SW480 (cell line): ENCODE measurements at places on chromosomes 2 and 18.

- no peak for DNase-seq
Measured at GRCh38 chr2:176555781-176556180, 286.5 kb downstream of the MTX2 start.

DNA sequence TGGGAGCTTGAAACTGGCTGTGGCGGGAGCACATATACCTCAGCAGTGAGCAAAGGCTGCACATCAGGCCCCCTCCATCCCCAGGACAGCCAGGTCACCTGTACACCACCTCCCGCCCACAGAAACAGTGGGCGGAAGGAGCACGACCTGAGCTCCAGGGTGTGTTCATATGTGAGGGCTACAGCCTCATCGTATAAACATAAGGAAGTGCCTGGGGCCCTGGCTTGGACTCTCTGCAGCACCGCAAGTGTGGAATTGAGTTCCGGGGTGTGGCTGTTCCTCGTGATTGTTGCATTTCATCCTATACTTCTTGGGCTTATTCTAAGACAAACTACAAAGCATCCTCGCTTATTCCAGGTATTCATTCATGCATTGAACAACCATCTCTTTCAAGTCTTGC is 60.1 kb upstream of the TPO start:
- no peak for DNase-seq

- no peak for DNase-seq
Measured at GRCh38 chr2:86213699-86214502, 14.6 kb downstream of the MRPL35 start.

- DNase-seq = no peak
Measured at GRCh38 chr2:86562485-86562921, 740 bp downstream of the CHMP3 start.

GRCh38 chr2:214311031-214311533 is 99.8 kb upstream of the VWC2L start:
- DNase-seq = no peak

- no peak for DNase-seq
Measured at GRCh38 chr2:162164802-162165201, 12.8 kb upstream of the GCG start.

GRCh38 chr18:11994336-11994702 is 13.0 kb downstream of the IMPA2 start:
- no peak for DNase-seq

DNA sequence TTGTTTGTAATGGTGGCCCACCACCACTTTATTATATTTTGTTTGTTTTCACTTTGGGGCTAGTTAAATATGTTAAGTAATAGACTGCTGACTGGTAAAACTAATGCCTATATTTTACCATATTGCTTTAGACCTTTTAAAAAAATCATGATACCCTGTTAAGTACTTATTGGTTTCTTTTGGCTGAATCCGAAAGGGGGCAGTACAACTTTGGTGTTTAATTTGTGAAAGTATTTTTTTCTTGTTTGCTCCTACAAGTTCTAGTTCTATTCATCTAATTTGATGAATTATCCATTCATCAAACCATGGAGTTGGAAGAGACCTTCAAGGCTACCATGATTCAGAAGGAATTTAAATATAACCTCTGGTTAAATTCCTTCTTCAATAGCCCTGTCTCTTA is 147.0 kb downstream of the MBD5 start:
- DNase-seq = no peak

GRCh38 chr2:220104871-220105351 is 477.5 kb downstream of the SLC4A3 start:
- DNase-seq = no peak

DNA sequence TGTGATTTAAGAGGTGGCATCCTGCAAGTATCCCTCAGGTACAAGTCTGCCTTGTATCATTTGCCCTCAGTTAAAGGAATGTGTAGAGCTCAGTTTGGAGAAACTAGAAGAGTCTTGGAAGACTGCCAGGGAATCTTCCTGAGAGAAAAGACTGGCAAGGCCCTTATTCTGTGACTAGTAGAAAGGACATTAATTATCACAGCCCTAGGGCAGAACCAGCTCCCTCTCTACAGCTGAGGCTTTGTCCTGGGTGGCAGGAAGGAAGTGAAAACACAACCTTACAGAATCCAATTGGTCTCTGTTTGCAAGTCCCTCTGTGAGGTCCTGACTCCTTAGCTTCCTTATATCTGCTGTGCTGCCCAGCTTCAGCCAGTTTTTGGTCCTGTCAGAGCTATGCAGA is 385.9 kb upstream of the CYRIA start:
- no peak for DNase-seq

DNA sequence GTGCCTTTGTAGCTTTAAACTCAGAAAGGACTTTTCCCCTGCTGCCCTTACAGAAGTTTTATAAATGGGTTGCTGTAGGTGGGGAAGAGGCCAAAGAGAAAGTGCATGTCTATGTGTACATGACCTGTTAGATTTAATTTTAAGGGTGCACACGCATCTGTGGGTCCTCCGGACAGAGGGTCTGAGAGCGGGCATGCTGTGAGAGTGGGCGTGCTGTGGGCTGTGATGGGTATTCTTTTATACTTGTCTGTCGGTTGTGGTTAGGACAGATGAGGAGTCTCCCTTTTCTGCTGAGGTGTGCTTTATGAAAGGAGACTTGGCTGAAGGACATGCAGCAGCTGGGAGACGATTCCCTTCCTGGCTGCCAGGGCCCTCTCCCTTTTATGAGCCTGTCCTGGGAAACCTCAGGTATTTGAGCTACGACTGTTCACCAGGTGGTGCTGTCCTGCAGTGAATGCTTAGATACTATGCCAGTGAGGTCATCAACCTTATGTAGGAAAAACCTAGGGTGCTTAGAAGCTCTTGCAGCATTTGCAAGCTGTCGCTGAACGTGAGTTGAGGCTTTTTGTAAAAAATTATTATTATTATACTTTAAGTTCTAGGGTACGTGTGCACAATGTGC is 67.5 kb downstream of the TANC1 start:
- DNase-seq = peak; percentile 88

- DNase-seq = no peak
Measured at GRCh38 chr2:26619521-26619951, 21.6 kb downstream of the CIB4 start.

DNA sequence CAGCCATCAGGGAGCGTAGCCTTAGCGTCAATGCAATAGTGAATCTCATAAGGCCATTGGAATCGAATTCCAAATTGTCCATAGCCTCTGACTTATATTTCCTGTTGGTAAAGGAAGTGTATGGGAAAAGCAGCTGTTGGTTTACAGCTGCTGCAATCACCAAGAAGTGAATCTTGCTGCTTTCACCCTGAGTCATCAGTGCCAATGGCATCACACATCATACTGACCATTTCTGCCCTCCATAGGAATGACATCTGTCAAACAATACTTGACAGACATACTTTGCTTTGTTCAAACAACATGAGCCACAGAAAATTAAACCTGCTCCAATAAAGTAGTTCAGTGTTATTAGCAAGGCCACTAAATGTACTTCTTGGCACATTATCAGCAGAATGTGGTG is 111.2 kb upstream of the KLHL29 start:
- DNase-seq = peak; percentile 31

- no peak for DNase-seq
Measured at GRCh38 chr2:14501061-14501460, 131.5 kb upstream of the LRATD1 start.

DNA sequence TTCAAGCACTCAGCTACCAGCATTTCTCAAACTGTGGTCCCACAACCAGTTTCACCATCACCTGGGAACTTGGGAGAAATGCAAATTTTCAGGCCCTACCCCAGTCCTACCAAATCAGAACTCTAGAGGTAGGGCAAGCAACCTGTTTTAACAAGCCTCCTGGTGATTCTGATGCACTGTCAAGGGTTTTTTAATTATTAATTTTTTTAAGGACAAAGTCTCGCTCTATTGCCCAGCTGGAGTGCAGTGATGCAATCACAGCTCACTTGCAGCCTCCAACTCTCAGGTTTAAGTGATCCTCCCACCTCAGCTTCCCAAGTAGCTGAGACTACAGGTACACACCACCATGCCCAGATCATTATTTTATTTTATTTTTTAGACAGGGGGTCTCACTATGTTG is 7.8 kb downstream of the ACMSD start:
- no peak for DNase-seq

DNA sequence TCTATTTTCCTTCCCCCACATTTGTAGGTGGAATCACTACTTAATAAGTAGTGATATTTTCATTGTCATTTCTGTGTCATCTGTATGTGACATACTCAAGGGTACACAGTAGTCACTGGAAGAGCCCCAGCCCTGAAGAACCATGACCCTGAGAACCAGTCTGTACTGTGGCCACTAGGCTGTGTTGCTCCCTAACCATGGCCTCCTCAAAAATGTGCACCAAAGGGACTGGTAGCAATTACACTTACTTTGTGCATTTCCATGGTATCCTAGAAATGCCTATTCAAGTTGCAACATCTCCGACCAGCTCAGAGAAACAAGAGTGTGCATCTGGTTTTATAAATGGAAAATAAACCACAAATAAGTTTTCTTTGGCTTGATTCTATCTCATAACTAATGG is 155.1 kb downstream of the DOCK10 start:
- no peak for DNase-seq

DNA sequence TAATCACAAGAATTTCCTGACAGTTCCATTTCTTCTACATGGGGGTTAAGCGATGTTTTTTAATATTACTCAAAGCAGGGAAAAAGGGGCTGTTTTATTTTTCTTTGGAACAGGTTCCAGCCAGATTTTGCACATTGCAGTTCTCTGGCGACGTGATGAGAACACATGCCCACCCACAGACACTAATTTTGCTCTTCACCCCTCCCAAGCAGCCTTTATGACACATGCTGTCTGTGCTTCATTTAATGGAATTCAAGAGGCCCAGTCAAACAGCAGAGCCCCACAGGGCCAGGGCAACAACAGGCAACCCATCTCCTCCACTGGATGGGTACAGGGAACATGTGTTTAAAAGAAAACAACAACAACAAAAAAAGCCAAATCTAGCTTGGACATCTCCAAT is 70.8 kb downstream of the SPRED2 start:
- no peak for DNase-seq

- no peak for DNase-seq
Measured at GRCh38 chr2:152292991-152293390, 42.0 kb upstream of the FMNL2 start.

DNA sequence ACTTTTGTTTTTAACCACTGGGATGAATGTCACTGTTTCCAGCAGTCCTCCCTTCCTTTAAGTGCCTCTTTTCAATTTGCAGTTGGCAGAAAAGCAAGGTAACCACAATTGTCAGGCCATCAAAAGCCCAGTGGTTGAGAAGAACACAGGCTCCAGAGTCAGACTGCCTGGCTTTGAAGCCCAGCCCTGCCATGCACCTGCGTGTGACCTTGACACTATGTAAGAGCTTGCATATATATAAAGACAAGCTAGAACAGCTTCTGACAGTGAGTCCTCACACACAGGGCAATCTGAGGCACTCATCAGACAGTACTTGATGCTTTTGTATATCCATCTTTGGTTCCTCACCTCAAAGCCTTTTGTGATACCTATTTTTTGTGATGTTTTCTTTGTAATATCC is 11.0 kb downstream of the CCBE1 start:
- peak; percentile 23 for DNase-seq

DNA sequence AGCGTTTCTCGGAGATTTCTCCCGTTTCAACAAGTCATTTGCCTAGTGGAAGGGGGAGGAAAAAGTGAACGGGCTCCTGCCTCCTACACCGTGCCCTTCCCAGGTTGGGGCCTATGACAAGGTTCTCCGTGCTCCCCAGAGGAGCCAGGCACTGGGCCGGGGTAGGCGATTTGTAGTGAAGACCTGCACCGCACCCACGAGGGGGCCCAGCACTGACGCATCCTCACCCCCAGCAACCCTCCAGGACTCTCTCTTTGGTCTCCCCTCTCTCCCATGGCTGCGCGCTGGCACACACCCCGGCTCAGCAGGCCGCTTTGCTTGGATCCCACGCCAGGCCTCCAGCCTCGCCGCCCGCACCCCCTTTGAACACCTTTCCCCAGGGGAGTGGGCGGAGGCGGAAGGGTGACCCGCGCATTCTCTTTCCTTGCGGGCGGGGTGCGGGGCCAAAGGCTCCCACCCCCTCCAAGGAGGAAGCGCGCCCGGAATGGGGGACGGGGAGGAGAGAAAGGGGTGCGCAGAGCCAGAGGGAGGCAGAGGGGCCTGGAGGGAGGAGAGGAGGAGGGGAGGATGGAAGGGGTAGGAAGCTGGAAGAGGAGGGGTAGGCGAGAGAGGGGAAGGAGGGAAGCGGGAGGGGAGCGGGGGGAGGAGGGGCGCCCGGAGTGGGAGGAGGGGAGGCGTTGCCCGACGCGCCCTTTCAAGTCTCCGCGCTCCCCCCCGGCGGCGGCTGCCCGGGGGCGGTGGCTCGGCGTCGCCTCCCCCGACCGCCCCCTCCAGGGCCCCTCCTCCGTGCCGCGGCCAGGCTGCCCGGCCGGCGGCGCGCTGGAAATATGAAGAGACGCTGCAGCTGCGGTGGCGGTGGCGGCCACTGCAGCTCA is at the start of gene APCDD1:
Gene APCDD1, plus strand, starts transcription at position 830 of the 875 bp plus-strand sequence. CDS start 347 bp downstream, outside the sequence.
- peak; percentile 92 for DNase-seq

- peak; percentile 46 for DNase-seq
Measured at GRCh38 chr2:16196687-16197503, 256.5 kb downstream of the MYCN start.

GRCh38 chr2:164745012-164745797 is 96.4 kb downstream of the COBLL1 start:
- DNase-seq = no peak

- DNase-seq = peak; percentile 83
Measured at GRCh38 chr2:218876562-218877219, 4.0 kb upstream of the WNT10A start.

- DNase-seq = no peak
Measured at GRCh38 chr2:118752762-118753429, 94.6 kb downstream of the EN1 start.

DNA sequence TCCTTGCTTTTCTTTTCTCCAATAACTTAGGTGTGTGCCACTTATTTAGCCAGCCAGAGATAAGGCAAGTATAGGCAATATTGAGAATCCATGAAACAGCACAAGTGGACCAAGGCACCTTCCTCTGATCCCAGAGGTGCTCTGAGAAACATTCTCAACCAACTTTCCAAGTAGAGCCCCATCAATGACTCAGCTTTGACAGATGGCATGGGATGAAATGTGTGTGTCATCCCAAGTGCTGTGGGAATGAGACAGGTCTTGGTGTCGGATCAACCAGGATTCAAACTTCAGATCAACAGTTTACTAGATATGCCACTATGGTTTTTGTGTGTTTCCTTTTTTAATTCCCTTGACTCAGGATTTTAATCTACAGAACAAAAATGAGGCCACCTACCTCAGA is 164.0 kb downstream of the GRB14 start:
- DNase-seq = no peak

DNA sequence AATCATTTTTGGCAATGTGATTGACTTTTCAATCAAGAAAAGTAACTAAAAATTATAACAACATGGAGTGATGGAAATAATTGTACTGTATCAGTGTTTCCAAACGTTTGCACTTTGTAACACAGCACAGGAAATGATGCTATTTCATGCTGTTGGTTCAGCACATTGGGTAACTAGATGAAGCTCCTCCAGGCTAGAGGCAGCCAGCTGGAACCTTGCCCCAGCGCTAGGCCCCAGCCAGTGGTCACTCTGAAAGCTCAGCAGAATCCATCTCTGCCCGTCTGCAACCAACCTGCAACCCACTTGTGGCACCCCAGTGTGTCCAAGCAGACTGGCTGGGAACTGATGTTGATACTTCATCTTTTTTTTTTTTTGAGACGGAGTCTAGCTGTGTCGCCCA is 15.3 kb downstream of the UNC50 start:
- no peak for DNase-seq
